NCI-H2171 (cell line): ENCODE measurements at places on chromosomes 1 and 21.

DNA sequence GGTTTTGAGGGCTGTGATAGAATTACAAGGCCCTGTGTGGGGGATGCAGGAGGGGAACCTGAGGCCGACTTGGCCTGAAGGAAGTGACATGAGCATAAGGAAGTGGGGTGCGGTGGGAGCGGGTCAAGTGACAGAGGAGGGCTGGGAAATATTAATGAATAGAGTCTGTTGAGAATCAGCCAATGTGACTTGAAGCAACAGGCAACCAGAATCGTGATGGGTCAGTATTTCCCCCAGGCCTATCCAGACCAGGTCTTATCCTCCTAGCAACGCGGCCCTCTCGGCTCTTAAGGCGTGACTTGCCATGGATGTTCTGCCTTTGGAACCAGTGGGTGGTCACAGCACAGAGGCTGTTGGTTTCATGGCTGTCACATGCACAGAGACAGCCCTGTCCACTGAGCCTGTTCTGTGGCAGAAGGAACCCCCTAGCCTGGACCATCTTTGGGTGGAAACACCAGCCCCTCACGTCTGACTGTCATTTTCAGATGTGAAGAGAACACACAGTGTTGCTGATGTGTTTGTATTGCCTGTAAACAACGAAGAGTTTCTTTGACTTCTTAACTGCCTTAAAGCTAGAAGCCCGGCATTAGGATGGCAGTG, 468.8 kb downstream of the CAMTA1 start:
- no peak for DNase-seq

- DNase-seq: no peak
Measured at GRCh38 chr1:213138391-213138790, 87.3 kb downstream of the RPS6KC1 start.

DNA sequence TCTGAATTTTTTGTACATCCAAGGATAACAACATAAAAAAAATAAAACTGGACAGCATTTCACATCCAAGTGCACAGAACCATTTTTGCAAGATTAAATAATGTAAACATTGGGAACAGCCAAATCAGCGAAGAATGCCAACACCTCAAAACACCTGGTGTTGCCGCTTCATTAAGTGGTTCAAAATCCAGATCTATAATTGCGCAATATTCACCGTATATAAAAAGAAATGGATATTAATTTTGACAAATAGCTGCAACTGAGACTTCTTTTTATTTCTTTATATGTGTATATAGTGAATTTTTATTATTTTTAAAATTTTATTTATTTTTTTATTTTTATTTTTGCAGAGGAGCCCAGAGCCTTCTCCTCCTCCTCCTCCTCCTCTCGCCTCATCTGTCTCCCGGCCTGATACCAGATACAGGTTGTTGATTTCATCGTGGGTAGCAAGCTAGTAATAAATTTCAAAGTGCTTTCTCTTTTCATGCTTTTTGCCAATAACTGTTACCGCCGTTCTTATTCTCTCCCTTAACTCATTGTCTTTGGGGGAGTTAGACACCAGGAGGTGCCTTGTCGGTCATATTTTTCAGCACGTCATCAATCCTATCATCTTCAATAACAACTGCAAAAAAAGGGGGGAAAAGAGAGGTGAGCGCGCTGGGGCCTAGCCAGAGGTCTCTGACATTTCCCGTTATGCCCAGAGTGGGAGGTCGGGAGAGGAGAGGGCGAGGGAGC, 2.7 kb downstream of the CAMK2N1 start:
- no peak for DNase-seq

GRCh38 chr1:202745323-202745888, 35.2 kb upstream of the SYT2 start:
- DNase-seq: no peak

DNA sequence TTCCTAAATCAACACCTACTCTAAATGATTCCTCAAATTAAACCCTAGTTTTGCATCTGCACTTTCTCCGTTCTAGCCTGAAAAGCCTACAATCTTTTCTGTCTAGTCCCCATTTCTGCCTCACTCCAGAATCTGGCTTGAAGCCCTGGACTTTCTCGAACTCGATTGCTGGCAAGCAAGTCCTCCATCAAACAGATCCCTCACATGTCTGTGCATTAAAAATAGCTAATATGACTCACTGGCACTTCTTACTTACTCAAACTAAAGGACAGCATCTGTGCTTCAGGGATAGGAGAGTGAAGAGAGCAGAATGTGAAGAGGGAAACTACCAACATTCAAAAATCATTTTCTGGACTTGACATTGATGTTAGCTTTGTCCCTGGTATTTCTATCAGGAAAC, 51.8 kb upstream of the CXADR start:
- DNase-seq: no peak

- no peak for DNase-seq
Measured at GRCh38 chr1:95793893-95794292, 559.9 kb downstream of the RWDD3 start.

- no peak for DNase-seq
Measured at GRCh38 chr1:108893141-108893530, 16.4 kb downstream of the GPSM2 start.

GRCh38 chr1:218967836-218968235, 205.8 kb upstream of the LYPLAL1 start:
- no peak for DNase-seq

- DNase-seq: no peak
Measured at GRCh38 chr1:214899908-214900460, 182.6 kb upstream of the KCNK2 start.
